ENCODE measurements at places on chromosomes 12 and 14. TPM values are rescaled to one million over a fixed set of nuclear protein-coding genes. Genes with fewer than 3 reads are reported as not detected.
A peak's percentile ranks its signal among the peaks of the same experiment; 100 is the strongest.

DNA sequence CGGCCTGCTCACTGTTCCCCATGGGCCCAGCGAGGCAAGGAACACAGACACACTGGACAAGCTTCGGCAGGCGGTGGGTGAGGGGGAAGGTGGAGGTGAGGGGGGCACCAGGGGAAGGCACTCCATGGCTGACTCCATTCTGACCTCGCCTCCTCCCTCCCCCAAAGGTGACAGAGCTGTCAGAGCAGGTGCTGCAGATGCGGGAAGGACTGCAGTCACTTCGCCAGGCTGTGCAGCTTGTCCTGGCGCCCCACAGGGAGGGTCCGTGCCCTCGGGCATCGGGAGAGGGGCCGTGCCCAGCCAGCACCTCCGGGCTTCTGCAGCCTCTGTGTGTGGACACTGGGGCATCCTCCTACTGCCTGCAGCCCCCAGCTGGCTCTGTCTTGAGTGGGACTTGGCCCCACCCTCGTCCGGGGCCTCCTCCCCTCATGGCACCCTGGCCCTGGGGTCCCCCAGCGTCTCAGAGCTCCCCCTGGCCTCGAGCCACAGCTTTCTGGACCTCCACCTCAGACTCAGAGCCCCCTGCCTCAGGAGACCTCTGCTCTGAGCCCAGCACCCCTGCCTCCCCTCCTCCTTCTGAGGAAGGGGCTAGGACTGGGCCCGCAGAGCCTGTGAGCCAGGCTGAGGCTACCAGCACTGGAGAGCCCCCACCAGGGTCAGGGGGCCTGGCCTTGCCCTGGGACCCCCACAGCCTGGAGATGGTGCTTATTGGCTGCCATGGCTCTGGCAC, 10.6 kb downstream of the MCRS1 start:
- DNase-seq: no peak

- DNase-seq: no peak
Measured at GRCh38 chr12:32419520-32419960, 20.2 kb downstream of the FGD4 start.

DNA sequence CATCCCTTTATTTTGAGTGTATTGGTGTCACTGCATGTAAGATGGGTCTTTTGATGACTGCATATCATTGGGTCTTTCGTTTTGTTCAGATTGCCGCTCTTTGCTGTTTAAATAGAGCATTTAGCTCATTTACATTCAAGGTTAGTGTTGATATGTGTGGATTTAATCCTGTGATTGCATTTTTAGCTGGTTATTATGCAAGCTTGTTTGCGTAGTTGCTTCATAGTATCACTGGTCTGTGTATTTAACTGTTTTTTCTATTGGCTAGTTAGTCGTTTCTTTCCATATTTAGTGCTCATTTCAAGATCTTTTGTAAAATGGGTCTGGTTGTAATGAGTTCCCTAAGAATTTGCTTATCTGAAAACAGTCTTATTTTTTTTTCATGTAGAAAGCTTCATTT, 1170.6 kb upstream of the SEL1L start:
- no peak for DNase-seq

DNA sequence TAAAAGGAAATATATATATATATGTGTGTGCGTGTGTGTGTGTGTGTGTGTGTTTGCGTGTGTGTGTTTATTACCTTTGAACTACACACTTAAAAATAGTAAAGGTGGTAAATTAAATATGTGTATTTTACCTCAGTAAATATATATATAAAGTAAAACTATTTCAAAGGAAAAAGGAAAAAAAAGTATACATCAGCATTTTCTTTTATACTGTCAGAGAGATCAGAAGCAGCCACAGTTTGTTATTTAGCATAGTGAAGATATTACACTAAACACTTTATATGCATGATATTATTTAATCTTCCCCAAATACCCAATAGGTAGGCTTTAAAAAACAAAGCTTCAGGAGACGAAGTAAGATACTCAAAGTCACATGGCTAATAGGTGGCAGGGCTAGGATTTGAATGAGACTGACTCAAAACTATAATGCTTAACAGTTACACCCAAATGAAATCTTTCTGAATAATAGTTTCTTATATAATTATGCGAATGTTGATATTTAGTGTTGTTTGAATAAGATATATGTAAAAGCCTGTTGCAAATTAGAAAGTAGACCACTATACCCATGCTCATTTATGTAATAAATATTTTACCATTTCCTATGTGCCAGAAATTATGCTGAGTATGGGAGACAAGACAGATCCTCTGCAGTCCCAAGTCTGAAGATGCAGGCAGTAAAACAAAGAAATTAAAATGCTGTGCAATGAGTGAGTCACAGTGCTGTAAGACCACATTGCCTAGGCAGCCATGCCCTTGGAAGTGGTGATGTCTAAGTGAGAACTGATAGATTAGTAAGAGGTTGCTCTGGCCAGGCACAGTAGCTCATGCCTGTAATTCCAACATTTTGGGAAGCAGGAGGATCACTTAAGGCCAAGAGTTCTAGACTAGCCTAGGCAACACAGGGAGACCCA, 66.1 kb downstream of the PDZRN4 start:
- DNase-seq: no peak

DNA sequence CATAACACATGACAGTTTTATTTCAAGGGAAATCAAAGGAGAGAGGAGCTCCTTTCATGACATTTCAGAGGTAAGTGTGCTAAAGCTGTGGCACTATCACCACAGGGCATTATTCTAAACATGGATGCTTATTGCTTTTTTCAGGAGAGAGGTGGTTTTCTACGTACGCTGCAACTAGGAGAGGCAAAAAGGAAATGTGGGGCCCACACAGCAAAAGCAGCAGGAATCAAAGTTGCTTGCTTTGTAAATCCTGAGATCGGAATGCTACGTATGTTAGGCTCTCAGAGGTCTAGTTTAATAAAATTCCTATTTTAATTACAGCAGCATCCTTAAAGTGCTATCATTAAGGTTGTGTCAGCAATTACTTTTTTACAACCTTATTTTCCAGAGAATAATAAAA, 55.0 kb upstream of the GRIP1 start:
- no peak for DNase-seq

- no peak for DNase-seq
Measured at GRCh38 chr12:89538897-89539296, 13.1 kb upstream of the POC1B start.

DNA sequence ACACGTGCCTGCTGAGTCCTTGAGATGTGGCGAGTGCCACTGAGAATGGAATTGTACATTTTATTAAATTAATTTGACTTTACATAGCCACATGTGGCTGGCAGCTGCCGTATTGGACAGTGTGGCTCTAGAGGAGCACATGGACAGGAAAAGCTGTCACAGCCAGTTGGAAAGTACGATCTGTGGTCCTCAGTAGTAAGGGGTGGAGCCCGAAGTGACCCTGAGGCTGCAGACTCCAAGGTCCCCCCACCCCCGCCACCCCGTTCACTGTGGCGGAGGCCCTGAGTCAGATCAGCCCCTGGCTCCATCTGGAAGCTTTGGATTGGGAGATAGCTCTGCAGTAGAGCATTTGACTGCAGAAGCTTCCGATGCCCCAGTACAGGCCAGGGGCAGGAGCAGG, 25.8 kb upstream of the BEGAIN start:
- DNase-seq: no peak

DNA sequence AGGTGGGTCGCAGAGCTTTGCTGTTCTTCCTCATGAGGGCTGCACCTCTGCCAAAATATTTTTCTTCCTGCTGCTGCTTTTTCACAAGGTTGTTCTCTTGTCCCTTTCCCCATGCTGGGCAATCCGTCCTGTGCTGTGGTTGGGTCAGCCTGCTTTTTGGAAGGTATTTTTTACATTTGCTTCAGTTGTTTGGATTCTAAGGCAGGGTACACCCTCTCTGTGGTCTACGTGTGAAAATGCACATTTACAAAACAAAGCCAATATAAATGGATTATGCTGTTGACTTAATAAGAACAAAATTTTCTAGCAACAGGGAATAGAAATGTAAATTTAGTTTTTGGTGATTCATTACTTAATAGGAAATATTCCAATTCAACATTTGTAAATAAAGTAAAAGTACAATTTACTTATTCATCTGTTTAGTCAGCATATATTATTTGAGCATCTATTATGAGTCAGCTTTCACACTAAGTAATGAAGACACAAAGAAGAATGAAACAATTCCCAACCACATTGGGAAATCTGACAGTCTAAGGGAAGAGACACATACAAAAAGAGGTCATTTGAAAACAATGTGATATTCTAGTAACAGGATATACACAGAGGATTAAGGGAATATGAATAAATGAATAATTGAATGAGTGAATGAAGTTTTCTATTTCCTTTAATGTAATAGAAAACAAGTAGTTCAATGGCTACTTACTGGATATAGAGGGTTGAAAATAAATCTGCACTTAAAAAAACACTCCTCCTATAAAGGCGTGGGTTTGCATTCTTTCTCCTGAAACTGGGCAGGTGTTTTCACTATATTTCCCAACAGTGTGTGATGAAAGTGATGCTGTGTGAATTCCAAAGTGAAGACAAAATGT, 94.6 kb upstream of the PRICKLE1 start:
- DNase-seq: no peak

- DNase-seq: no peak
Measured at GRCh38 chr14:76644855-76645518, 116.3 kb upstream of the VASH1 start.

DNA sequence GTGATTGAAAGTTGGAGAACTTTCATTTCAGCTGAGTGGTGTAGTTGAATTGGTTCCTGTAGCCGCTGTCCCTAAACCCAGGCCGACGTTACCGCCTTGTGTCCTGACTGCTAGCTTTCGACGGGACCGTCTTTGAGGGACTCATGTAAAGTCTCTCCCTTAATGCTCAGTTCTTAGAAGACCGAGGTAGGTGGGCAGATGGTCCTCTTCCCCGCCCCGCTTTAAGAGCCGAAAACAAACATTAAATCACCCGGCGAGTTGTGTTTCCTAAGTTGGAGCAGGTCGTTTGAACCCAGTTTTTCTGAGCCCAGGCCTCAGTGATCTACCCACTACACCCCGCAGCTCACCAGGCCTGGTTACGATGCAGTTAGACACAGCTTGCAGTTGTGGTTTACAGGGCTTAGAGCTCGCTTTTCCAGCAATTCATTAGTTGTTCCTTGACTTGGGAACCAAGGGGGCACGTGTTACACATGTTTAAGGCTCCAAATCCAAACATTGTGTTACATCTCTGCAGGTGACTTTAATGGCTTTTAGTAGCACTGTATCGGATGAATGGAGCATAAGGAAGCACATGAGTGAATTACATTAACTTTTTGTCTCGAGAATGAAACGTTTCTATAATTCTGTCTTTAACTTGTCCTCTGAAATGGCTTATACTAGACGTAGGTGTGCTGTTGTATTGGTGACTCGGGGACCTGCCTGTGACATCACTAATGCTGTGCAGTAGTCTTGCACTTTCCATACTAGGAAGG, 790 bp downstream of the NEDD1 start:
- peak; percentile 2 for DNase-seq

GRCh38 chr14:60753264-60754119, 18.9 kb downstream of the MNAT1 start:
- DNase-seq: no peak

DNA sequence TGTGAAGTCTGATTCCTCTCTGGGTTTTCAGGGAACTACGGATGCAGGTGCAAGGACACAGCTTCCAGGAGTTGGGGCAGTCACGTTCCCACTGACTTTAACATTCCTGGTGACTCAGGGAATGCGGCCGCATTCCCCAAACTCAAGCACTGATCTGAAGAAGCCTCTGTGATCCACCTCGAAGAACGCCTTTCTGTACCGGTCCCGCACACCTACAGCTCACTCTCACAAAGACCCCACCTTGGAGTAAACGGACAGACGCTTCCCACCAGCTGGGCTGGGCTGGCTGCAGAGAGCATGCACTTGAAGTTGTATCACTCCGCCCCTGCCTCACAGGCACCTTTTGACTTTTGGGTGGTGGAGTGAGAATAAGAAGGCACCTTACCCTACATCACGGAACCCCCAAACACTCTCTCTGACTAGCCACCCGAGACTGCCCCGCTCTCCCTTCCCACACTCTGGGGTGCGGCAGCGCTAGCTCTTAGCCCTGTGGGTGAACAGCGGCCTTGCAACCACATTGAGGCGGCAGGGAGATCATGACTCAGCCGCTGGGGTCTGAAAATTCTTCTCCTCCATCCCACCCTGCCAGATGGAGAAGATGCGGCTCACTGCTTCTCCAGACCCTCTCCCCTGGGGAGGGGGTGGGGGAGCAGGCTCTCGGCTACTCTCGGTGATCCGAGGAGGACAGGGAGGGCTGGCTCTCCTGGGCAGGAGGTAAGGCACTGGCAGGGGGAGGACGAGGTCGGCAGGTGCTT, 23.7 kb upstream of the HDAC7 start:
- no peak for DNase-seq

DNA sequence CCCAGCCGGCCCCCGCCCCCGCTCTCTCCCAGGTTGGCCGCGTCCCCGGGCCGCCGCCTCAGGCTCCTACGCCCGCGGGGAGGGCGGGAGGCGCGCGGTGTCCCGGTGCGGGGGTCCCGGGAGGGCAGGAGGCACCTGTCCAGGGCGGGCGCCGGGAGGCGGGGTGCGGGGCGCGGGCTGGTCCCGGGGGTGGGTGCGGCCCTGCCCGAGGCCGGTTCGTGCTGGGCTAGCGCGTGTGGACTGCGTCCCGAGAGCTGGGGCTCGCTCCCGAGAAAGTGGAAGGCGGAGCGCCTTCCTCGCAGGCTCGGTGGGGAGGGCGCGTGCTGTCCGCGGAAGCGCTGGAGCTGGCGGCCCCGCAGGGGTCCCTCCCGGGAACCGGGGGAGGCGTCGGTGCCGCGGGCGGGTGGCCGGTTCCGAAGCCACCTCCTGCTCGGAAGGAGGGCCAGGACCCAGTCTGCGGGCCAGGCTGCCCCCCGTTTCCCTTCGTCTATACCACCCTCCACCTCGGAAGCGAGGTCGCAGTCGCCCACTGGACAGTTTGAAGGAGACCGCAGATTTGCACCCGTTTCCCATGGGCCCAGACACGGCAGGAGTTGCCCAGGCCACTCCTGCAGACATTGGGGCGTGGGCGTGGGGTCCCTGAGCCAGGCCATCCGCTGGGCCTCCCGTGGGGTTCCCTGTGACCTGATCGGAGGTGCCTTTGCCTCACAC, 636 bp downstream of the ZFYVE21 start:
- no peak for DNase-seq

GRCh38 chr14:61573748-61574513, 121.4 kb upstream of the HIF1A start:
- DNase-seq: no peak

DNA sequence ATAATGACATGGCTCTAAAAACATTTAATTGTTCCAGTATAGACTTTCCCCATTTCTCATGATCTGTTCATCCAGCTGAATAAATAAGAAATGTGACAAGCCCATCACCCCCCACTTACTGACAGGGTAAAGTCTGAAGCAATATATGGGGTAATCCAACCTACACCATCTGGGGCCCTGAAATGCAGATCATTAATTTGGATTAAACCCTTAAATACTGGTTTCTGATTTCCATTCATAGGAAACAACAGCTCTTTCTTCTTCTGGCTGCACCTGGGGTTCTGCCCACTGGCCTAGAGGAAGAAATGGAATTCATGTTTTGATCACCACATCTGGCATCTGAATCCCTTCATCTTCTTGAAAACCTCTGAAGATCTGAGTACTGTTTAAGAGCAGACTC, 39.3 kb upstream of the ACSM4 start:
- no peak for DNase-seq

GRCh38 chr12:52395761-52396434, 10.2 kb downstream of the KRT82 start:
- DNase-seq: peak; percentile 17

The NGB gene
- total RNA-seq: not detected

The NELL2 gene
- total RNA-seq: 142 TPM

All from CD4-positive, alpha-beta T cell (primary cell).